Psoas muscle (tissue), 8 donors: ENCODE measurements at places on chromosomes 2 and 18. TPM values are rescaled to one million over a fixed set of nuclear protein-coding genes. Genes with fewer than 3 reads are reported as not detected.

DNA sequence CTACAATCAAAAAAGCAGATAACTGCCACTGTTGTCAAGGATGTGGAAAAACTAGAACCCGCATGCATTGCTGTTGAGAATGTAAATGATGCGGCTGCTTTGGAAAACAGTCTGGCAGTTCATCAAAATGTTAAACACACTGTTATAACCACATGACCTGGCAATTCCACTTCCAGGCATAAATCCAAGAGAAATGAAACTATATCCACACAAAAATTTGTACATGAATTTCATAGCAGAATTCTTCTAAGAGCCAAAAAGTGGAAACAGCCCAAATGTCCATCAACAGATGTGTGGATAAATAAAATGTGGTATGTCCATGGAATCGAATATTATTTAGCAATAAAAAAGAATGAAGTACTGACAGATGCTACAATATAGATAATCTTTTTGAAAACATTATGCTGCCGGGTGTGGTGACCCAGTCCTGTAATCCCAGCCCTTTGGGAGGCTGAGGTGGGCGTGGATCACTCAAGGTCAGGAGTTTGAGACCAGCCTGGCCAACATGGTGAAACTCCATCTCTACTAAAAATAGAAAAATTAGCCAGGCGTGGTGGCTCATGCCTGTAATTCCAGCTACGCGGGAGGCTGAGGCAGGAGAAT is 32.0 kb downstream of the ERCC3 start:
- no peak for DNase-seq

DNA sequence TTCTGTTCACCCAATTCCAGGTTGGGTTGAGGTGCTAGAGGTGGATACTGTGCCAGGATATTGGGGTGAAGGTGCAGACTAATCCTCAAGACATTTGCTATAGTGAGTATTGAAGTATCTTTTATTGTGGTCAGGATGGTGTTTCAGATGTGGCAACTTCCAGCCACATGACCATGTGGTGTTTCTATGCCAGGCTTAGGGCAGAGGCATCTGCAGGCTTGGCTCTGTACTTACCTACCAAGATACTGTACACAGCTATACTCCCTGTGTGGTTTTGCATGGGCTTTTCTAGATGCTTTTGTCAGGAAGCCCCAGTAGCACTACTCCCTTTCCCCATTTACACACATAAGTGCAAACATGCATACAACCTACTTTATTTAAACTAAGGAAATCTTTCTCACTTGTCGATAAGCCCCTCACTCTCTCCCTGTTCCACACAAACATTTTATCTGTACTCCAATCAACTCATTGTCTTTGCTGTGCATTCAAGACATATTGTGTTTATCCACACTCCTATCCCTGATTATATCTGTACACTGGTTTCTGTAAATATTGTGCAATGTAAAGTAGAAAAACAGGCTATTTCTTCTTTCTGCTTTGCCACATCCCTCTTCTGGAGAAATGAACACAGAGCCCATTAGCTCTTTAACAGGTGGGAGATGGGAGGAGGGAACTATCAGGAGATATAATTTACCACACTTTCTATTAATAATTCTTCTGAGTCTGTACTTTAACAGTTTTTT is 12.3 kb downstream of the ARL6IP6 start:
- DNase-seq, result no peak

DNA sequence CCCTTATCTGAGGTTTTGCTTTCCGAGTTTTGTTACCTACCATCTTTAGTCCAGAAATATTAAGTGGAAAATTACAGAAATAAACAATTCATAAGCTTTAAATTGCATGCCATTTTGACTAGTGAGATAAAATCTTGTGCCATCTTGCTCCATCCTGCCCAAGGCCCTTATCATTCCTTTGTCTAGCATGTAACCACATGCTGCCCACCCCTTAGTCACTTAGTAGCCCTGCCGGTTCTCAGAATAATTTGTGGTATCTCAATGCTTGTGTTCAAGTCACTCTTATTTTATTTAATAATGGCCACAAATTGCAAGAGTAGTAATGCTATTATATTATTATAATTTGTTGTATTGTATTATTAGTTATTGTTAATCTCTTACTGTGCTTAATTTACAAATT is 36.8 kb upstream of the VPS54 start:
- no peak for DNase-seq

GRCh38 chr2:85427300-85427835 is 8.9 kb downstream of the SH2D6 start:
- DNase-seq, result no peak

GRCh38 chr2:102366406-102367112 is 11.0 kb downstream of the IL18R1 start:
- DNase-seq, result no peak

DNA sequence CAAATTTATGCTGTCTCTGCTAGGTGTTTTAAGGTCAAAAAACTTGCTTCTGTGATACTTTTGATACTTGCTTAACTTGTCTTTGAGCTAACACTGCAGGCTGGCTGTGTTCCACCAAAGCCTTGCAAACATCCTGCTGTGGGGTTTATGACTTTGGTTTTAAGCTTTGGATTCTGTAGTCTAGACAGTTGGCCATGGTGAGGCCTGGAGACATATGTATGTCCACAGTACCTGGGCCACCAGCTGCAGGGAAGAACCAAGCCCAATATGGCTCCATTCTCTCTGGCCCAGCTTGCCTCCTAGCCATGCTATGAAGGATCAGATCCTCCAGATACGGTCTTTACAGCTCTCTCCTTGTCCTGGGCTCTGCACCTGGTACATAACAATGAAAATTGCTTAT is 113.9 kb downstream of the INO80D start:
- no peak for DNase-seq

Gene DSC2
- polyA plus RNA-seq, result 0.18 TPM

DNA sequence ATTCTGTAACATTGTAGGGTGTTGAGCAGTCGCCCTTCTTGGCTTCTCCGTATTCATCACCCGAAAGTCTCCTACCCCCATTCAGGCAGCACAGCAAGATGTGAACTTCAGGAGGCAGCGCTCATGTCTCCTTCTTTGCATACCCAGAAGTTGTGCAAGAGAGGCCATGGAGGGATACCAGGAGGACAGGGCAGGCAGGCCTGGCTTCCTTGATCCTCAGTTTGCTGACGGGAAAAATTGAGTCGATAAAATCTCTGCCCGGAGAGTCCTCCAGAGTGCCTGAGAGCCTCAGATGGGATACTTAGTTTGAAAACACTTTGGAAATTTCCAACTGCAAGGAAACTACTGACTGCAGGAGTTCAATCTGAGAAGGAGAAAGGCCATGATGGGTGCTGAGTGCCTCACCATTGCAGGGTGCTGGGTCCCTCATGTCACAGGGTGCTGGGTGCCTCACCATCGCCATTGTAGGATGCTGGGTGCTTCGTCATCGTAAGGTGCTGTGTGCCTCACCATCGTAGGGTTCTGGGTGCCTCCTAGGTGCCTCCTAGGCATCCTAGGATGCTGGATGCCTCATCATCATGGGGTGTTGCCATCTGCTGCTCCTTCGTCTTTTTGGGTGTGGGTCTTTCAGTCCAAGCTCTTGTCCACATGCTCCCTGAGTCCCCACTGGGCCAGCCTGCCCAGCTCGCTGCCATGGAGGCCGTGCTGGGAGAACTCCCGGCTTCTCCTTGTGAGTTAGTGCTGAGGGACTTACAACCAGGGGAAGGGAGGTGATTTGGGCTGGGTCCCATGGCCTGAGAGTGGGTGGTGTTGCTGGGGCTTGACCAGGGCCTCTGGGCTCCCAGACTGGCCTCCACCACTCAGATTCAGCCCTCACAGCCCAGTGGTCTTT is 162.4 kb downstream of the DDX1 start:
- no peak for DNase-seq

Gene ALK
- 0.04 TPM for polyA plus RNA-seq

- DNase-seq, result no peak
Measured at GRCh38 chr2:58680755-58681310, 439.7 kb upstream of the FANCL start.

GRCh38 chr2:28496781-28497180 is 921 bp downstream of the PLB1 start:
- DNase-seq, result no peak

Gene MYCN
- 0.29 TPM for polyA plus RNA-seq

Gene SERPINB10
- polyA plus RNA-seq, result not detected

Gene XIRP2
- 355 TPM for polyA plus RNA-seq

DNA sequence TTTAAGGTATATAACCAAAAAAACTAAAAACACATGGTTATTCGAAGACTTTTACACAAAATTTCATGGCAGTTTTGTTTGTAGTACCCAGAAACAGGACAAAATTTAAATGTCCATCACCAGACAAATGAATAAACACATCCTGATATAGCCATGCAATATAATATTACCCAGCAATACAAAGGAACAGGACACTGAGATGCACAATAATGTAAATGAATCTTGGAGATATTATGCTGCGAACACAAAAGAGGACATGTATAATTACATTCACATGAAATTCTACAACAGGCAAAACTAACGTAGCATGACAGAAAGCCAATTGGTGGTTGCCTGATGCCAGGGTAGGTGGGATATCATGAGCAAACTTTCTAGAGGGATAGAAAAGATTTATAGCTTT is 92.4 kb upstream of the OTX1 start:
- no peak for DNase-seq
